ENCODE measurements at places on chromosomes 16 and 17. TPM values are rescaled to one million over a fixed set of nuclear protein-coding genes. Genes with fewer than 3 reads are reported as not detected.

DNA sequence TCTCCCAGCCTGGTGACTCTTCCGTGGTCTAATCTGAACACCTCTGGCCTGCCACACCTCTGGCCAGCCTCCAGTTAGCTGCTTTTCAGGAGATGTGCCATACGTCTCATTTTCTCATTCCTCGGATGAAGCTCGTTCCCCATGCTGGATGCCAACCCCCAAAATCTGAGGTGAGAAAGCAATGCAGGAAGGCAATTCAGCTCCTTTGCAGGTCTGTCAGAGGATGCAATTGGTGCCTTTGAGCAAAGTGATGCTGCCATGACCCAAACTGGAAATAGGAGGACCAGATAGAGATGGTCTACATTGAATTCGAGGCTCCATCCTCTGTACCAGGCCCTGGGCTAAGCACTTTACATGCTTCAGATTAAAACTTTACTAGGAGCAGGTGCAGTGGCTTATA lies 11.0 kb upstream of the CUEDC1 start:
- DNase-seq, result no peak

- no peak for DNase-seq
These were observed 133.8 kb upstream of the NACA2 start for GRCh38 chr17:61724777-61725176.

The NXPH3 gene
- total RNA-seq, result not detected

DNA sequence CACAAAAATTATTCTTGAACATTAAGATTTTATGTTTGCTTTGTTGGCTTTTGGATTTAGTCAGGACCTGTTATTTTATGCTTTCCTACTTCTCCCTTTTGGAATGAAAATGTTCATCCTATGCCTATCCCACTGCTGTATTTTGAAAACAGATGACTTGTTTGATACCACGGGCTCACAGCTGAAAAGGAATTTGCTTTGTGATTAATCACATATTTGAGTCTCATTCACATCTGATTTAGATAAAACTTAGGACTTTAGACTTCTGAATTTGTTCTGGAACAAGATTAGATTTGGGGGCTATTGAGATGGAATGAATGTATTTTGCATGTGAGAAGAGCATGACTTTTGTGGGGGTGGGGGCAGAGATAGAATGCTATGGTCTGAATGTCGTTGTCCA lies 1012.6 kb downstream of the CDH11 start:
- no peak for DNase-seq

The CNGB1 gene
- total RNA-seq, result not detected

DNA sequence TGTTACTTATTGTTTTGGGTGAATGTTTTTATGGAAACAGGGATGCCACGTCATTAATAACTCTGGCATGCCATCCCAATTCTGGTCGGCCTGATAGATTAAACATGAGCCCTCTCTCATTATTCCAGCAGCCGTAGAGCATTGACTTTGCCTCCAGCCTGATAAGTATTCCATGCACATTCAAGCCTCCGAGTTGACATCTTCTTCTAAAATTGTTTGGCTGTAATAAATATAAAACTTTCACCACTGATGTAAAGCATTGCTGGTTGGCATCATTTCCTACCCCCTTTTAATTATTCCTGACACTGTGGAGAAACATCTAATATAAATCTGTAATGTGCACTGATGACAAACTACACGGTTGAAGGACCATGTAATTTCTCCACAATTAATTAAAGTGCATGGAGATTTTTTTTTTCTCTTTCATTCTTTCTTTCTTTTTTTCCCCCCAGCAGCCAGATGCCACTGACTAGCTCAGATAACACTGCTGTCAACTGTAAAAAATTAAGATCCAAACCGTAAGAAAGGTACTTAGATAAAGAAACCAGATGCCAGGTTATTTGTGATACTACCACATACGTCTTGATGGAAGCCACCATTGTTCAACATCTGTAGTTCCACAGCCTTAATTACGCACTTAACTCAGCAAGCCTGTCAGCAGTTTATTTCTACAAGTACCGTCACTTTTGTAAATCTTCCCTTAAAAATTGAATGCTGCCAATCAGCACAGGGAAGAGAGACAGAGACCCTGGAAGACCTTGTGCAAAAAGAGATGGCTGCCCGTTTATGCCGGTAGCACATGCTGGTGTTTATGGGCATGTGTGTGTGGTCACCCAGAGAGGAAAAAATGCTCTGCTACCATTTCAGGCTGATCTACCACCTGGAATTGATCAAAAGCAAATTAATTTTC lies 237.7 kb downstream of the IRX3 start:
- no peak for DNase-seq

The BORCS6 gene
- total RNA-seq, result 6.7 TPM

The CPHXL2 gene
- total RNA-seq, result not detected

The HLF gene
- total RNA-seq, result 0.36 TPM

DNA sequence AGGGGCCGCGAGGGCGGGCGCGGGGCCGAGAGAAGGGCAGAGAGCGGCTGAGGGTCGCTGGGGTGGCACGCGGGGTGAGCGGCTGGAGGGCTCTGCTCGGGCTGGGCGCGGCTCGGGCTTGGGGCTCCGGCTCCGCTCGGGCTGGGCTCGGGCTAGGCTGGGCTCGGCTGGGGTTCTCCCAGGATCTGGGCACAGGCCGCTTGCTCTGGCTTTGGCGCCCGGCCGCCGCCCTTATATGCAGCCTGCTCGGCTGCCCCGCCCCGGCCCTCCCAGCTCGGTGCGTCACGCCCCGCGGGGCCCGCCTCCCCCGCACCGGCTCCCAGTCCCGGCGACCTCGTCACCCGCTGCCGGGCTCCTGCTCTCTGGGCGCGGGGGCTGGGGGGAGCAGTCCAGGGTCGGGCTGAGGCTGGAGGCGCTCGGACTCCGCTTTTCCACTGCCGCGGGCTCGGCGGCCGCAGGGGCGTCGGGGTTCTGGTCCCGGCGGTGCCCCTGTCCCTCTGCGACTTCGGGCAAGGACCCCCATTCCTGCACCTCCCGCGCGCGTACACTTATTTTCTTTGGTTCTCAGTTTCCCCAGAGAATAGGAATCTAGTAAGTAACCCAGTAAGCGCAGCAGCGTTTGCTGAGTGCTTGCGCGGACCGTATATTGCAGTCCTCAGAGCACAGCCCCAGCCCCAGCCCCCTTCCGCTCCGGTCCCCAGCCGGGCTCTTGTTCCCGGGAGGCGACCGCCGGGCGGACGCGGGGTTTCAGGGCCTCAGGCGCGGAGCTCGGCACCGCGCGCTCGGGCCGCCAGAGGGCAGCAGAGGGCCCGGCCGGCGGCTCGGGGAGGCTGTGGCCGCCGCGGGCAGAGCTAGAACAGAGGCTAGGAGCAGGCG lies at the start of gene RASD1:
Gene RASD1, minus strand, starts transcription at position 207 of the 876 bp plus-strand sequence. CDS start 214 bp downstream, outside the sequence.
- DNase-seq, result peak; percentile 74

DNA sequence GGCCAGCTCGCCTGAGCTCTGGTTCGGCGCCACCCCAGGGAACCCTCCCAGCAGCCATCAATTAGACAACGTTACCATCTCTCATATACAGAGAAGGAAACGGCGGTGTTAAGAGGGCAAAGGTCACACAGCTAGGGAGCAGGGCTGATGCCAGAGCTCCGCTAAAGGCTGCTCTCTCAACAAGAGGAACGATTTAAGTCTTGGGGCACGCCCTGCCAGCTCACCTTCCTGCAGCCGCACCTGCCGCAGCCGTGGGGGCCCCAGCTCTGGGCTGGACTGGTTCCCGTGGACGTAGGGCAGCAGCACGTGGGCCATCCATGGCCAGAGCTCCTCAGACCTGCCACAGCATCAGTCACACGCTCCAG lies 43.5 kb downstream of the PKD1 start:
- no peak for DNase-seq

- no peak for DNase-seq
These were observed 206.0 kb downstream of the IRX3 start for GRCh38 chr16:54080524-54081008.

DNA sequence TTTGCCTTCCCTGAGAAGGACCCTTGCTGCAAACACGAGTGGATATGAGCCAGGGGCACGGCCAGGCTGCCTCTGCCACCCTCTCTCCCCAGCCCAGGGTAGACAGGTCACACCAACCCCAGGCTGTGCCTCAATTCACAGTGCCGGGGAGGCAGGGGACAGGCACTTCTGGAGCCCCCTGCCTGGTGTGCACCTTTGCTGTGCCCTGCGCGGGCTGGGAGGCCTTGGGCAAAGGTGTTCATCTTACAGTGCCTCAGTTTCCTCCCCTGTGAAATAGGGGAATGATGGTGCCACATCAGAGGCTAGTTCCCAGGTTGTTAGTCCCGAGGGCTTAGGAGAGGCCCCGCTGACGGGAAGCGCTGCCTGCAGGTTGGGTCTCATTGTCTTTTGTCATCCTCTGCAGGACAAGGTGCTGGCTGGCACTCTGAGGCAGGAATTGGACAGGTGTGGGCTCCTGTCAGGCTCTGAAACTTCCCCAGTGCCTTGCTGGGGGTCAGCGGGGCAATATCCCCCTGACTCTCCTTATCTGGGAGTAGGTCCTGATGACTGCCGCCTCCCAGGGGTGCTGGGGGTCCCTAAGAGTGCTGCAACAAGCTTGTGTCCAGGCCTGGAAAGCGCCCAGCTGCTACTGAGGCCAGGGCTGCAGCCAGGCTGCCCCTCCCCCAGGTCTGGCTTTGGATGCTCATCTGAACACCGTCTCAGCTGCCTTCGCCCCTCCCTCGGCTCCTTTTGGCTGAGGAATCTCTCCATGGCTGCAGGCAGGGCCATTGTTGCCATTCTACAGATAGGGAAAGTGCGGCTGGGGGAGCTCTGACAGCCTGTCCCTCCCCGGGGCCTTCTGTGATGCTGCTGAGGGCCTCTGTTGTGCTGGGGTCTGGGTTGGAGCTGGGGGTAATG lies 3.1 kb downstream of the PRSS21 start:
- no peak for DNase-seq

The KIAA0513 gene
- 12.9 TPM for total RNA-seq
